ENCODE measurements at places on chromosomes 16 and 17.

DNA sequence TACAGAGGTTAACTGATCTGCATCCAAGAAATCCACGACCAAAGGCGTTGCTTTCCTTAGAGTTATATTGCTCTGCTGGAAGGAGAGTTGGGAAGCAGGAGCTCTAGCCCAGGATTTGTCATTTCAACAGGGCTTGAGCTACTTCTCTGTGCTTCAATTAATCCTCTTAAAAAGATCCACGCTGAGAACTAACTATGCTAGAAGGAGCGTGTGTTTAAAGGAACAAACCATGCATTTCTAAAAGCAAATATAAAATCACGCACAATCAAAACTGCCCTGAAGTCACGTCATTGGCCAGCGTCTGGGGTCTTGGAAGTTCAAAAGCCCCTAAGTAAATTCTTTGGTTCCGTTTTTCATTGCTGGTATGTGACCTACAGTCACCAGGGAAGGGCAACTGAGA is 1.1 kb downstream of the ARL6IP1 start:
- no peak for DNase-seq

DNA sequence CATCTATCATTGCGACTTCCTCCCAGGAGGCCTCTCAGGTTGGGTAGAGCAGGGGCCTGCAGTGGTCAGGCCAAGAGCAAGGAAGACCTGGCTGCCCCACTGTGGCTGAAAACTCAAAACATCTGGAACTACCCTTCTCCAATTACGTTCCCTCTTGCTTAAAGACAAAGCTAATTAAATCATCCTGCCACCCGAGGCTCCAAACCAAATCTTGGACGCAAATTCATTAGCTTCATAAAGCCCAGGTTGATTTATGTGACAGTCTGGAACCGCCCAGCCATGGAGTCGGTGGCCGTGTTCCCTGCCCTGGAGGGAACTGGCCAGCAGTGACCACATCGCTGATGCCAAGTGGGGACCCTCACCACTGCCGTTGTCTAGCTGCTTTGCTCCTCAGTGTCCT is 21.4 kb downstream of the GRIN2C start:
- no peak for DNase-seq

DNA sequence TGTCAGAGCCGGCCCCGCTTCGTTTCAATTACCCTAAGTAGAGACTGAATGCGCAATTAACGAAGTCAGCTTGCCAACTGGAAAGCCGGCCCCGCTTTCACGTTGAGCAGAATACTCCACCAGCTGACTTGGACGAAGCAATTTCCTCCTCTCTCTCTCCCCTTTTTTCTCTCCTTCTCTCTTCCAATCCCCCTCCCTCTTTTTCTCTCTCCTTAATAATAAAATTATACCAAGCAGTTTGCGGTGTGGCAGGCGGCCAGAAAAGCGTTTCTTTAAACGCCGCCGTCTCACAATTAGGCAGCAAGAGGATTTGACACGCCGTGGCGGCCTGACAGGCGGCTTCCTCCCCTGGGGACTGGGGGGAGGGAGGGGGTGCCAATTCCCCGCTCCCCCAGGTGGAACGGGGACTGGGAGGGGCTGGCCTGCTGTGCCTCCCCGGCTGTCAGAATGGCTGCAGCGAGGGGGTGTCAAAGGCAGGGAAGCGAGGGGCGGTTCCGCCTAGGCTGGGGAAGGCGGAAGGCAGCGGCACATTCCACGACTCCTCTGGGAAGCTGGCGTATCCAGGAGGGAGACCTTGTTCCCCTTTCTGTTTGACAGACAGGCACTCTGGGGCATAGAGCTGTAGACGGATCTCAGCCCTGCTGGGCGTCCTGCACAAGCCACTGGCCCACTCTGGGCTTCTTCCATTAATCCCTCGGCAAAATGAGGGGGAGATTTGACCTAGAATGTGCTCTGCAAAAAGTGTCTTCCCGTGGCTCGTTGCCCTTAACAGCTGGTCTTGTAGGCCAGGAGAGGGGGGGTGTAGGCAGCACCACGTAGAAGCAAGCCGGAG is 52.7 kb downstream of the SREBF1 start:
- DNase-seq: peak; percentile 98

GRCh38 chr17:17890773-17891759 is 54.3 kb upstream of the SREBF1 start:
- DNase-seq: peak; percentile 52

DNA sequence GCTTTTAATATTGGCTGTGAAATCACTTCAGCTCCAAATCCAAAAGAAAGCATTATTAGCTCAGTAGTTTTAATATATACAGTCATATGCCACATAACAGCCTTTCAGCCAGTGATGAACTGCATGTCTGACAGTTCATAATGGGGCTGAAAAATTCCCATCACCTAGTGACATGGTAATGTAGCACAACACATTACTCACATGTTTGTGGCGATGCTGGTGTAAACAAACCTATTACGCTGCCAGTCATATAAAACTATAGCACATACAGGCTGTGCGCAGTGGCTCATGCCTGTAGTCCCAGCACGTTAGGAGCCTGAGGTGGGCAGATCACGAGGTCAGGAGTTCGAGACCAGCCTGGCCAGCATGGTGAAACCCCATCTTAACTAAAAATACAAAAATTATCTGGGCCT is 92.2 kb downstream of the TUBD1 start:
- no peak for DNase-seq

- DNase-seq: no peak
These were observed 29.9 kb downstream of the DCUN1D3 start for GRCh38 chr16:20870122-20870820.

DNA sequence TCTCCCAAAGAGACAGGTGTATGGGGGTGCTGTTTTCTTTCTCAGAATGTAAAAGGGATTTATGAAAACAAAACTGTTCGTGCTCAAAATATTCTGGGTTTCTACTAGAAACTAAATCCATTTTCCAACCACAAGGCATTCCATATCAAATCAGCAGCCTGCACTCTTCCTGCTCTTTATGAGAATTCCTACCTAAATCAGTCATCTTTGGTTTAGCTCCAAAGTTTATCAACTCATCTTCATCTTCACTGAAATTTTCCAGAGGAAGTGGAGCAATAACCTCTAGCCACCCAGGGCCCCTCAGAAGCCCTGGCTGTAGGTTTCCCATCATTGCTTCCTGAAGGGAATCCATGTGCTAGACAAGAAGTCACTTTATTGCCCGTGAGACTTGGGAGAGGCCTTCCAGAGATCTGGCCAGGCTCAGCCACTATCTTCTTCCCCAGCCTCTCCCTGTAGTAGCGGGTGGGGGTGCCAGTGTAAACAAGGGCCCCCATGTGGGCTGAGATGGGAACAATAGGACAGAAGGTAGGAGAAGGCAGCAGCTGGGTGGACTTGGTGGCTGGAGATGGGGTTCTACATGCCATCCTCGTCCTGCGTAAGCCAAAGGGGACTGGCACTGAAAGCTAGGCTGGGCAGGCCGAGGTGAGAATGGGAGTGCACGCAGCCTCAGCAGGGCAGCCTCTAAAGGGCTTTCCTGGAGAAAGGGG is 22.0 kb upstream of the ALDH3A1 start:
- no peak for DNase-seq

- no peak for DNase-seq
These were observed 32.9 kb upstream of the SRSF1 start for GRCh38 chr17:58039975-58040374.

DNA sequence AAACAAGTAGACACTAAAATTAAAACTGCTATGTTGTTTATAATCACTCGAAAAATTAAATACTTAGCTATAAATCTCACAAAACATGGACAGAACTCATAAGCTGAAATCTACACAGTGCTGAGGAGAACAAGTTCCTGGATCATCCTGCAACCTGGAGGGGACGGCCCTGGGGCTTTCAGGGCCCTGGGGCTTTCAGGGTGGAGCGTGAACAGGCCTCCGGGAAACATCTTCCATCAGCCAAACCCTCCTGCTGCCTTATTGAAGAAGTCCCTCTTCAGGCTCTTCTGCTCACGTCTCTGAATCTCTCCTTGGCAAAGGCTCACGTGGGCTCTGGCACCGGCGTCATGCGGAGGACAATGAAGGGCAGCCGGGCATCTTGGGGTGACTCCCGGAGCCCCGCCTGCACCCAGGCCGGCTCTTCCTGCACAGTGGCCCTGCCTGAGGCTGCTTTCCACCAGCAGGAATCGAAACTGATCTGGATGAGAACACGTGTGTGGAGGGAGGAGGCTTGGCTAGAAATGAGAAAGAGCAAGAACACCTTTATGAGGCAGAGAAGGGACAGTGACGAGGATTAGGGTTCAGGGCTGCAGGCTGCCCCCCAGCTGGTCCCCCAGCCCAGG is 127.3 kb downstream of the CDRT15L2 start:
- DNase-seq: no peak

DNA sequence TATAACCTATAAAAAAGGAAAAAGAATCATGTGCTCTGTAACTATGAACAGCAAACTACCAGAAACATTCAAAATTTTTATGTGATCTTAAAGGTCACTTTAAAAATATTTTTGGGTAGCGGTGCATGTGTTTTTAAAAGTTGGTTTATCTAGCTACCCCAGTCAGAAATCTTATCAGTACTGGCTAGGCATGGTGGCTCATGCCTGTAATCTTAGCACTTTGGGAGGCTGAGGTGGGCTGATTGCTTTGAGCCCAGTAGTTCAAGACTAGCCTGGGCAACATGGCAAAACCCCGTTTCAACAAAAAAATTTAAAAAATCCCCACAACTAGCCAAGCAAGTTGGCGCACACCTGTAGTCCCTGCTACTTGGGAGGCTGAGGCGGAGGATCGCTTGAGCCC is 3.7 kb downstream of the CAPNS2 start:
- no peak for DNase-seq

- DNase-seq: peak; percentile 42
These were observed 707 bp downstream of the NUFIP2 start for GRCh38 chr17:29292992-29293889.

GRCh38 chr17:4710693-4711634 is 532 bp downstream of the ARRB2 start:
- peak; percentile 18 for DNase-seq

DNA sequence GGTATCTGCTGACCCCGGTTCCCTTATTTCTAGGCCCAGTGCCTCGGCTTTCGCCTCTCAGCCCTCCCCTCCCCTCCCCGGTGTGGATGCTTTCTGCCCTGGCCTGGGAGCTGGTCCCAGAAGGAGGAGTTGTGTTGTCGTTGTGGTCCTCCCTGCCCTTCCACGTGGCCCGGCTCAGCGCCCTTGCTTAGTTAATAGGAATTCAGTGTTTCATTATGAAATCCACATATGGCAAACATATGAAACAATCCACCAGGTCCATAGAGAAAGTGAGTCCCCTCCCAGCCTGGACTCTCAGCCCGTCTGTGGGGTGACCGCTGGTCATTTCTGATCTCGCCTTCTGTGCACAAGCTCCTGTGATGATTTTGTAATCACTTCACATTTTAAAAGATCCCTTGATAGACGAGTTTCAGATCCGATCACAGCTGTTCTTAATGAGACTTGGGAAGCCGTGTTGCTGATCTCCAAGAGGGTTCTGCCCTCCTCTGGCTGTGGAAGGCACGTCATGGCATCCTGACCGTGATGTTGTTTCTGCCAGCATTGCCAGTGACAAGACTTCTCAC is 112.1 kb downstream of the BANP start:
- no peak for DNase-seq

- DNase-seq: no peak
These were observed 4.4 kb downstream of the CACNA1G start for GRCh38 chr17:50564916-50565315.

GRCh38 chr16:7086822-7087616 is 245.6 kb upstream of the RBFOX1 start:
- peak; percentile 1 for DNase-seq

DNA sequence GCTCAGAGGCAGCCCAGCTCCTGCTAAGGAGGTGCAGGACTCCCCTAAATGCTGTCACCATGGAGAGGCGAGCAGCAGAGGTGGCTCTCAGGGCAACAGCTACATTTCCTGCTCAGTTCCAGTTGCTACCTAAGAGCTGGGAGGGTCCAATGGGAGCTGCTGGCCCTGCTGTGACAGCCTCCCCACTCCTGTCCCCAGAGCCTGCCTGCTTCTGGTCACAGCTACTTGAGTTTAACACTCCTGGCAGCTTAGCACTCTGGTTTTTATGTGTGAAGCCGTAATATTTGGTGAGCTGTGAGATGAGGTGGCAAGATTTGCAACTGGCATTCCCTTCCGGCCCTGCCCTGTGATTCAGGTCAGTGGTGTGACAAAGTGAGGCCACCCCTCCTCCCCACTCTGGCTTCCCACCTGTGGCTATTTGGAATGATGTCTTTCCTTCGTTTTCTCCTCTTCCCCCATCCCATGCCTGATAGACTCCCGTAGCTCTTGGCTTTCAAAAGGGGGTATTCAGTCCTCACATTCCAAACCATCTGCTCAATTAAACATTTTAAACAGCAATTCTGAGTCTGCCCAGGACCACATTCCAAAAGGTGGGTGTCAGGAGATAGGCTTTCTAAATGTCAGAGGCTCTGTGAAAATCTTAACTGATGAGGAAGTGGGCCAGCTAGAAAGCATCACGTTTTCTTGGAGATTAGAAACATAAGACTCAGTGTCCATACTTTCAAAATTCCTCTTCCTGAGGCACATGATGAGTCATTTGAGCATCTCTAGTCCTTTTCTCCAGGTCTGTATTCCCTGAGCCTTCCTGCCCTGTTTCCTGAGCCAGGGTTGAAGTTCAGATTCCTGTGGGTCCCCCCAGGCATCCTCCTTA is 42.6 kb upstream of the SKAP1 start:
- peak; percentile 85 for DNase-seq

DNA sequence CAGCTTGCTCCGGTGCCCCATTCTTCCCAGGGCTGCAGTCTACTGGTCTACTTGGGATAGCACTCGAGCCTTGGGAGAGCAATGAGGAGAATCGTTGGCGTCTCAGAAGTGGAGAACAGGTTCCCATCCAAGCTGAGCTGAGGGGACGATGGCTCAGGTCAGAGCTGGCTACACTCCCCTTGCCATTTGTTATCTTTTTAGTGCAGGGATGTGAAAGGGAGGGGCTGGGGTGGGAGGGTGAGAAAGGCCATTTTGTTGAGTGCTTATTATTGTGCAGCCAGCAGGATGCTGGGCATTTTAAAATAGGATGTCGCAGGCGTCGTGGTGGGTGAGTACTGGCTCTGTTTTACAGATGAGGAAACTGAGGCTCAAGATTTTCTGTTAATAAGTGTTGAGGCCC is 410.8 kb downstream of the SNX29 start:
- DNase-seq: no peak

DNA sequence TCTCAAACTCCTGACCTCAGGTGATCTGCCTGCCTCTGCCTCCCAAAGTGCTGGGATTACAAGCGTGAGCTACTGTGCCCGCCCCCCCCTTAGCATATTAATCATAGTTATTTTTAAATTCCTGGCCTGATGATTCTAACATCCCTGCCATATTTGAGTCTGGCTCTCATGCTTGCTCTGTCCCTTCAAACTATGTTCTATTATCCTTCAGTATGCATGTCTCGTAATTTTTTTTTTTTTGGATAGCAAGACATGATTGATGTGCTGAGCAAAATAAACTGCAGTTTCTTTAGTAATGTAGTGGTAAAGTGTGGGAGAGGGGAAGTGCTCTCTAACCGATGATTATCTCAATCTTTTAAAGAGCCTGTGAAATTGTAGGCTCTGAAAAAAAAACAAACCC is 34.3 kb upstream of the TMEM92 start:
- DNase-seq: no peak

Measured in NCI-H1105 treated with DMSO at 0.1 percent for 48 hours (cell line).